ENCODE measurements at places on chromosomes 2 and 18. TPM values are rescaled to one million over a fixed set of nuclear protein-coding genes. Genes with fewer than 3 reads are reported as not detected.

DNA sequence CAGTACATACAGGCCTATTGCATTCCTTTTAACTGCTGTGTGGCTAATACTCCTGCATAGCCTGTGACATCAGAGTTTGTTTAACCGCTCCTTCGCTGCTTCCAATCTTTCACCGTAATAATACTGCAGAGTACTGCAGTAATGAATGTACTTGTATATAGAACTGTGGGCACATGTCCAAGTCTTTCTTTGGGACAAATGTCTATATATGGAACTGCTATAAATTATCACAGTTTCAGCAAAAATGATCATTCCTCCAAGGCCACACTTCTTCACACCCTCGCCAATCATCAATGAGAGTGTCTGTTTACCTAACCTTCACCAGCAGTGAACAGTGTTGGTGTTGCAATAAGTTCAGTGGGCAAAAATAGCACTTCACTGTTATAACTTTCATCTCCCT, 230.4 kb downstream of the SP3 start:
- no peak for DNase-seq

DNA sequence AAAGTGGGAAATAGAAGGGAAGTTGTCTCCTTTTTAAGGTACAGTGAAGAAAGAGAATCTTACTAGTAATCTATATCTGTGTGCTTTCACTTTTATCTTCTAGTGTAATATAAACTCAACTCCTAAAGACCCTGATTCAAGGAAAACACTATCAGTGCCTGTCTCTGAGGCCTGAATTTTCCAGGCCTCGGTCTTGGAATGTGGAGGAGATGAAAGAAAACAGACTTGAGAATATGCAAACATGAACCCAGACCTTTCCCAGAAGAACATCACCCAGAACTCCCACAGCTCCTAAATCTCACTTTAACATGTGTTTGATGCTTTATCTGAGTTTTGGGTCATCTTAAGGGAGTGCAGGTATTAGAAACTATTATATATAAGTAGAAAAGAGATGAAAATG, 51.8 kb downstream of the EPB41L5 start:
- no peak for DNase-seq

ADAM23 gene
- 1.5 TPM for total RNA-seq

- DNase-seq, result no peak
These were observed 57.2 kb downstream of the NCK2 start for GRCh38 chr2:105801961-105802360.

DNA sequence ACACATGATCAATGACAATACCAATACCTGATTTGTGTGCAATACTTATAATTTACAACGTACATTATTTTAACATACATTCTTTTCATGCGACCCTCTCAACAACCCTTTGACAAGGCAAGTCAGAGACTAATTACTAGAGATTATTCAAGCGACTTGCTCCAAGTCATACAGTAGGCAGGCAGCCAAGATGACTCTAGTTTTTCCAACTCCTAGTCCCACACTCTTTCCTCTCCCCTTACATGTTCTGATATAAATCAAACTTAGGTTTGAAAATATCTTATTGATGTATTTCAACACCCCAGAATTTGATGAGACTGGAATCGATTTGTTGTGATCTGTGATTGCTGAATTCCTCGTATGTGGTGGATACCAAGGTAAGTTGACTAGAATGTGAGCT, 8.0 kb upstream of the CYP27C1 start:
- no peak for DNase-seq

All from esophagus muscularis mucosa (tissue), 4 donors.